ENCODE measurements at places on chromosomes 3 and 15.

DNA sequence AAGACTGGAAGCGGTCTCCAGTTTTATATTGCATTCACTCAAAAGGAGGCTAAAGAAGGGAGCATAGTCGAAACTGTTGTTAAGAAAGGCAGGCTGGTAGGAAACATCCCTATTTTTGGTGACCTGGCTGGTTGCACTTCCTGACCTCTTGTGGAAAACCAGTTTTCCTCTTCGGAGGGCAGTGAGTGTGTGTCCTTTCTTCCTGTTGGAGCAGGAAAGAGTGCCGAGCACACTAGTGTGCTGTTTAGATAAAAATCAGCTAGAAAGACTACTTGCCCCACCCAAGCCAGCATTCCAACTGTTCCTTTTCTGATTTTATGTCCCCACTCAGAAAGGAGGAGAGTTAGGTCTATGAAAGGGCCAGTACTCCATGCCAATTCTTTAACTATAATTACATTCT lies 65.1 kb upstream of the CCR4 start:
- DNase-seq: no peak

DNA sequence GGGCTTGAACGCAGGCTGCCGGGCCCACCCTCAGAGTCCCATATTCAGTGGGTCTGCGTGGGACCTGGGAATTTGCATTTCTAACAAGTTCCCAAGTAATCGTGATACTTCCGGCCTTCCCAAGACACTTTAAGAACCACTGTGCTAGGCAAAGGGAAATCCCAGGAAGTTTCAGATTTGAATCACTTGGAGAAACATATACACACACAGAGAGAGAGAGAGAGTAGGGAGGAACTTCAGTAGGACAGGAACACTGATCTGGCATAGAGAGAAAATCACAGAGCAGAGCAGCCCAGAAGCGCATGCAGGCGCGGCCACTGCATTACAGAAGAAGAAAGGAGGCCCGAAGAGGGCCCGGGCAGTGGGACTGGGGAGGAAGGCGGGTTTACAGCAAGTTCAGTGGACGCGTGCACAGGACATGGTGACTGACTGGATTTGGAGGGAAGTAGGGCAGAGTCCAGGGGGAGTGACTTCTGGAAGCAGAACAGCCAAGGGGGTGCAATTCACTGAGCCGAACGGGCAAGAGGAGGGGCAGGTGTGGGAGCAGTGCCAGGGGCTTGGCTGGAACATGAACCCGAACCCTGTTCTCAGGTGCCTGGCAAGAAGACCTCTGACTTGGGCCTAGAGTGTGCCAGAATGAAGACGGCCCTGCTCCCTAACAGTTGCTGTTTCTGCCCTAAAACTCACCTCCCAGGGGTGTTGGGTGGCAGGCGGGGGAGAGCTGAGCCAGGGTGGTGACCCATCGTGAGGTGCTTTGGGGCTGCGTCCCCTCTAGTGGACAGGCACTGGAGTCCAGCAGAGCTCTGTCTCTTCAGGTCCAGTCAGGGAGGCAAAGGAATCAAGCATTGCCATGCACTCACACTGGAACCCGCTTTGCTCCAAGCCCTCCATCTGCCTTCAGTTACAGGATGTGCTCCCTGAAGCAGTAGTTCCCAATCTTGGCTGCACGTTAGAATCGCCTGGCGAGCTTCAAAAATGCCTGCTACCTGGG lies 101.3 kb upstream of the HES1 start:
- no peak for DNase-seq

GRCh38 chr3:114079761-114080160 lies 23.2 kb downstream of the QTRT2 start:
- DNase-seq: no peak

DNA sequence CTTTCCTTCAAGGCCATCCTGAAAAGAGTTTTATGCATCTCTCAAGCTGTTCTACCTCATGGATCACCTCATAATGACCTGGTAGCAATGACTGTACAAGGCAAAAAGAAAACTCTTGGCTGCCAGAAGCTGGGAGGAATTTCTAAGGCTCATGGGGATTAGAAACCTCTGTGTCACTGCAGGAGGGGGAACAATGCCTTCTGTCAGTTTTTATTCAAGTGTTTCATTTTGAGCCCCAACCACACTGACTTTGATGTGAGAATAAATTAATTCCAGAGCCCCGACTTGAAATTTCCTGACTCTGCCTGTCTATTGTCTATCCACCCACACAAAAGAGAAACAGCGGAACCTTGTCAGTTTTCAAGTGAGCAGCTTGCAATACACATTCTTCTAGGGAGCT lies 58.7 kb upstream of the MRPL3 start:
- no peak for DNase-seq

GRCh38 chr3:38577371-38578080 lies 72.0 kb downstream of the SCN5A start:
- no peak for DNase-seq

- no peak for DNase-seq
Measured at GRCh38 chr15:95684693-95685115, 645.8 kb upstream of the NR2F2 start.

- DNase-seq: no peak
Measured at GRCh38 chr3:152738656-152739055, 96.3 kb upstream of the P2RY1 start.

DNA sequence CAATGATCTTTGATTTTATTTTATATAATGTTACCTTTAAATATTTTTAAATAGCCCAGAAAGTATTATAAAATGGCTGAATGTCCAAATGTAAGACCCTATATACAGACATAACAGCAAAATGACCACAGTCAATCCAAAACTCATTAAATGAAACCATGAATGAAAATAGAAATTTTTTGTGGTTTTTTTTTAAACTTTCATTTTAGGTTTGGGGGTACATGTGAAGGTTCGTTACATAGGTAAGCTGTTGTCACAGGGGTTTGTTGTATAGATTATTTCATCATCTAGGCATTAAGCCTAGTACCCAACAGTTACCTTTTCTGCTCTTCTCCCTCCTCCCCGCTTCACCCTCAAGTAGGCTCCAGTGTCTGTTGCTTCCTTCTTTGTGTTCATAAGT lies 108.8 kb downstream of the FAIM start:
- DNase-seq: no peak

DNA sequence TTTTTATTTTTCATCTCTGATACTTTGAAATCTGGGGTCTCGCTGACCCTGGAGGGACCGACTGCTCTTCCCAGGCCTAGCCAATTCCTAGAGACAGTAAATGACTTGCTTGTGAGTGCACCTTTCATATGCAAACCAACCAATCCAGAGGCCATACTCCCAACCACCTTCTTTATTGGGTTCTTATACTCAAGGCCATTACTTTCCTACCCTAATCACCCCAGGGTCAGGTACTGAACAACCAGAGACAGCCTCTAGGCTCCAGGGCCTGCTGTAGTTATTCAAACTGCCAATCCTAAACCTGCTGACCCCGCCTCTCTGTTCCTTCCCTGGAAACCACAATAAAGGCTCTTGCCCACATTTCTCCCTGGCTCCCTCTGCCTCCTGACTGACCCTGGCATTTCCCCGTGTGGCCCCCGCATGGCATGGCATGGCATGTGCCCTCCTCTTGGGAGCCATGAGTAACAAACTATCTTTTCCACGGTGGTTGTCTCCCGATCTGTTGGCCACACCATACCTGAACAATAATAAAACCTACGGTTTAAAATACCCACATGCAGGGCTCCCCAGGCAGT lies 42.9 kb downstream of the ADCY5 start:
- DNase-seq: no peak

DNA sequence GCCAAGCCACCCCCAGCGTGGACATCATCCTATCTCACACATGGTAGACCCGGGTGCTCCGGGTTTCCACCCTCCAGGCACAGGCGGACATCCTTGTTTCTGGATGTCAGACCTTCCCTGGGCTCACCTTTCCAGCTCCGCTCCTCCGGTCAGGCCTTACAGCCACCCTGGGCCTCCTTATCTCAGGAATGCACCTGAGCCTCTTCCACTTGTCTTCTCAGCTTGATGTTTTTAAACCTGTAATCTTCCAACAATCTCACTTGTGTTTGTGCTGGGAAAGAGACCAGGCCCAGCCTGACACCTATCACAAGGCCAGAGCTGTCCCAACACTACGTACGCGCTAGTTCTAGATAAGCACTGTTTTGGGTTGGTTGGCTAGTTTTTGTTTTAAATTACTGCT lies 53.9 kb downstream of the NIPA2 start:
- DNase-seq: no peak

DNA sequence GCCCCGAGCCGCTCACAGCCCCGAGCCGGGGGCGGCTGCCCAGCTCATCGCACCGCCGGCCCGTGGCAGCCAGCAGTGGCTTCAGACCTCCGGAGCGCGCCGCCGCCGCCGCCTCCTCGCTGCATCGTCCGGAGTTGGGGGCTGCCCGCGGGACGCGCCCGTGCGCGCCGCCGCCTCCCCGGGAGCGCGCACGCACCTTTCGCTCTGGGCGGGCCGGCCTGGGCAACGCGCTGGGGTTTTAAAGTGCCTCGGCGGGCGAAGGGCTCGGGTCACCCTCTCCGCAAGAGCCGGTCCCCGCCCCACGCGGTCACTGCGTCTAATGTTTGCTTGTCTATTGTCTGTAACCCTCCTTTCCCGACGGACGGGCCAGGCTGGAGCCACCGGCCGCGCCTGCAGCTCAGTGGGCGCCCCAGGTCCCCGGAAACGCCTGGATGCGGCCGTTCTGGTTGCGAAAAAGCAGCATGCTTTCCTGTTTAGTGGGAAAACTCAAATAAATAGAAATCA lies at the start of gene RYK:
TSS of gene RYK (minus strand) at position 143 of the 504 bp plus-strand sequence. CDS start 205 bp downstream, outside the sequence.
- peak; percentile 52 for DNase-seq

DNA sequence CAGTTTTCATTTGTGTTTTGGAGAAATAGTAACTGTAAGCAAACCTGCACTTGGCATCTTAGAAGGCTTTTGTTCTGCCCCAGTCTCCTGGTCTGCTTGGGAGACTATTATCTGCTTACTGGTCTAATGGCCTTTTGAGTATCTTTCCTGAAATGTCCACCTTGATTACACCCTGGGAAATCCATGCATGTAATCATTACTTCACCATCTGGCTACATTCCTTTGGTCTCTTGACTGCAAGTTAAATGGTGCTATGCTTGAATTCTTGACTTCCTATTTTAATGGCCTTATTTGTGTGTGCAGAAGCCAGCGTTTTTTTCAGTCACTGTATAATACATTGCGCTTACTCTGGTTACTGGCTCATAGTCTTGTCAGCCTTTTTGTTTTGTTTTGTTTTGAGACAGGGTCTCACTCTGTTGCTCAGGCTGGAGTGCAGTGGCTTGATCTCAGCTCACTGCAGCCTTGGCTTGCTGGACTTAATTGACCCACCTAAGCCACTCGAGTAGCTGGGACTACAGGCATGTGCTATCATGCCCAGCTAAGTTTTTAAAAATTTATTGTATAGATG lies 30.0 kb downstream of the CHD2 start:
- no peak for DNase-seq

DNA sequence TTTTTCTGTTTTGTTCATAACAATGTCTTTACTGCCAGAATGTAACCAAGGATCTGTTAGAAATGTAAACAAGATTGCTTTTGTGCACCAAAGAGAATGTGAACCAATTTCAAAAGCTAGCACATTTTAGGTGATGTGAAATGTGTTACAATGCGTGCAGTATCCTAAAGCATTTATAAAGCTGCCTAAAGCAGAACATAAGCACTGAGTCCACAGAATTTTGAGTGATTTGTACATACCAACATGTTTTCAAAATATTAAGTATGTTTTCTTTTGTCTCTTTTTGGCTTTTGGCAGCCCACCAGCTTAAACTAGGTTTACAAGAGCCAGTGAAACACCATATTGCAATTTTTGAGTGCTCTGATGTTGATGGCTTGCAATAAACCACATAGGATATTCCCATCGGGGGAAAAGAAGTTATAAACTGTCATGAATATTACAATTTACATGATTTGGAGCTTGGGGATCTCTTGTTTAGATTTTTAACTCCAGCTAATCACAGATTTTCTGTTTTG lies 364.0 kb downstream of the ZIC1 start:
- DNase-seq: no peak

GRCh38 chr15:41888662-41889253 lies 5.1 kb downstream of the SPTBN5 start:
- no peak for DNase-seq

DNA sequence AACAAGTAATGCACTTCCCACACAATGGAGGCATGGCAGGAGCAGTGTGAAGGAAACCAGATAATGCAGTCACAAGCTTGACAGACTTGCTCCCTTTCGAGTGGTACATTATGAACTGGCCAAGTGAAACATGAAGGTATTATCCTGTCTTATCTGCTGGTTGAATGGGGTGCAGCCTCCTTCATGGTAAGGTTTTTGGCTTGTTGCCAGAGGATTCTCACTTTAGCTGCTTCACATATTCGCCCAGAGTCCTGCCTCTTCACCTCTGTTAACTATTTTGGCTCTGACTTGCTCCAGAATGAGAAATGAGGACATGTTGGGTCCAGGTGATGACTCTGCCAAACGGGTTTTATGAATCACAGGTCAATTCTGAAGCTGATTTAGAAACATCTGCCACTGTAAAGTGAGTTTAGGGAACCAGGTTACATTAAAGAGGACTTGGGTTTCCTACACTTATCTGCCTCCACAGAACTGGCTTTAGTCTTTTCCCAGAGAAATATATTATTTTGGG lies 19.5 kb upstream of the CCDC39 start:
- DNase-seq: no peak

GRCh38 chr3:49399461-49399860 lies 12.3 kb downstream of the RHOA start:
- no peak for DNase-seq

DNA sequence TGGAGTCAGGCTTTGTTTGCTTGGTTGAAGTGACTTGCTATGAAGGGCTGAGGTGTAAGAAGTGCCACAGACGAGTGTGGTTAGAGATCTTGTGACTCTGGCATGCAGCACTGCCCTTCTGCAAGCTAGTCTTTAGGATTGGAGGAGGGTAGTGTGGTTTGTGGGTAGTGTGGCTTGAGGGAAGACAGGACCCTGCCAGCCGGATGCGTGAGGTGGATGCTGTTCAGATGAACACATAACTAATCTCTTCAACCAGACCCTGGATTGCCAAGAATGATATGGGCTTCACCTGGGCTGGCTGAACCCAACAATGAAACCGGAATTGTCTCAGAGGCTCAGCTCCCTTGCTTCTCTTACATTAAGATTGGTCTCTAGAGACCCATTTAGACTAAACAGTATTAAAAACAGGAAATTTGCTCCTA lies 32.7 kb downstream of the STARD9 start:
- peak; percentile 95 for DNase-seq

- DNase-seq: no peak
Measured at GRCh38 chr3:133838296-133838789, 32.7 kb downstream of the SRPRB start.

GRCh38 chr3:56903231-56903782 lies 101.6 kb upstream of the ARHGEF3 start:
- DNase-seq: no peak

- no peak for DNase-seq
Measured at GRCh38 chr3:12559520-12559919, 2.6 kb downstream of the MKRN2 start.

DNA sequence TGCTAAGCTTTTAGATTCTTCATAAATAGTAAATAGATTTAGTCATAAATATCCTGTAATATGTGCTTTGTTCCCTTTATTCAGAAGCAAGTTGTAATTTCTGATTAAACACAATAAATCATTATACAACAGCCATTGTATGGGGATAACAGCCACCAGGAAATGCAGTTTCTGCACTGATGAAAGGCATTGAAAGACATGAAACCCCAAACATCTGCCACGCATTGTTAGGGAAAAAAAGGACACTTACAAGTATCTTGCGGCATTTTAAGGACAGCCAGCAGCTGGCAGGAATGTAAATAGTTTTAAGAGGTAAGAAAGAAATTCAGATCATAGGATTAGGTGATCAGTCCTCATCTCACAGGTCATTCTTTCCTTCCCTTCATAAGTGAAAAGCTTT lies 801.1 kb upstream of the LMCD1 start:
- DNase-seq: no peak

Data from bone marrow (tissue), 2 donors.